ENCODE measurements at places on chromosomes 7 and 10.

DNA sequence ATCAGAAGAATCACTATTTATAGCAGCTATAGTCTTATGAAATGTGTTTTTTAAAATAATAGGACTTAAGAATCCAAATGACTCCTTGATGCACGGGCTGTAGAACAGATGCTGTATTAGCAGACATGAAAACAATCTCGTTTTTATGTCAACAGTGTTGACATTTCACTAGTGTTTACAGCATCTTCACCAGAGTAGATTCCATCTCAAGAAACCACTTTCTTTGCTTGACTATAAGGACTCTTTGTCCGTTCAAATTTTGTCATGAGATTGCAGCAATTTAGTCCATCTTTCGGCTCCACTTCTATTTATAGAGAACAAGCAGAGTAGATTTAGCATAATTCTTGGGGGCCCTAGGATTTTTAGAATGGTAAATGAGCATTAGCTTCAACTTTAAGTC lies 295.1 kb downstream of the EXOC4 start:
- DNase-seq: no peak

DNA sequence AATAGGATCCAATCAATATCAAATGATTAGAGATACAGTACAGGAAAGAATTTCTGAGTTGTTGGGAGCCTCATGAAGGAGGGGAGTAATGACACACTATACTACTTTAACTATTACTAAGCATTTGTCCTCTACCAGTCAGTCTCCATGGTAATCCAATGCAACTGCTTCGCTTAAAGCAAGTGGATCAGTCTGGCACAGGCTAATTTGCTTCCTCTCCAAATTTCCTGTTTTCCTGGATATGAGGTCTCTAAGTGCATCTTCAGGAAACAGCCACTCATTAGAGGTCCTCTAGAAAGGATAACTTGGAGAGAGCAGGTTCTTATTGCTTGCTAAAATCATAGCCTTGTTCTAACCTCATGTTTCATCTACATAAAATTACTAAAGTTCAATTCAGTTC lies 8.4 kb upstream of the SEPTIN7 start:
- DNase-seq: no peak

GRCh38 chr7:17560516-17560915 lies 262.1 kb downstream of the AHR start:
- DNase-seq: no peak

- DNase-seq: no peak
Observed at GRCh38 chr7:122369756-122370155, 65.2 kb upstream of the FEZF1 start.

DNA sequence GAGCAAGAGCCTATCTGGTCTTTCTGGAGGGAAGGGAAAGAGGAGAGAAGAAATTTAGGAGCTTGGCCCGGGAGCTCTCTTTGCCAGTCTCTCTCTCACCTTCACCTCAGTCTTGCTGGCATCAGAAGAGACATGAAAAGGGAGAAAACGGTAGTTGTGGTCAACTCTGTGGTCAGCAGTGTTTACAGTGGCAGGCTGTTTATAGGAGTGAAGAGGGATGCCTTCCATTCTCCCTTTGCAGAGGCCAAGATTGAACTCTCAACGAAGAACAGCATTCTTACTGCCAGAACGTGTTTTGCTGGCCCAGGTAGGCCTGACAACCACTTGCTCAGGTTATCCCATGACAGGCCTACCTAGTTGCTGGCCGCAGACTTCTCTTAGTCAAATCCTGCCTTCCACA lies 133.3 kb downstream of the CCDC3 start:
- DNase-seq: no peak

DNA sequence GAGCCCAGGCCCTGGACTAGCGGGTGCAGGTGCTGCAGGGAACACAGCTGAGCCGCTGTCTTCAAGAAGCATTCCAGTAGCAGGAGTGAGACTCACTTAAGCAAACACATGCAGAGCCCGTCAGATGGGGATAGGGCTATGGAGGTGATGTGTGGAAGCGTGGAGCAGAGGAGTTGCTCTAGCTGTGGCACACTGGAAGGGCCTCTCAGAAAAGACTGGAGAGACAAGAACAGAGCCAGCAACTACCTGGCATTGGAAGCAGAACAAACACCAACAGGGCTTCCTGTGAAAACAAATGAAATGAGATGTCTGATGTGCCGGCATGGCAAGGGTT lies 37.8 kb upstream of the GALNTL5 start:
- DNase-seq: no peak
